ENCODE measurements at places on chromosomes 3 and 15. TPM values are rescaled to one million over a fixed set of nuclear protein-coding genes. Genes with fewer than 3 reads are reported as not detected.

TM2D3 gene
- 33.6 TPM for total RNA-seq

TRPM1 gene
- not detected for total RNA-seq

ANKUB1 gene
- total RNA-seq = not detected

EXD1 gene
- total RNA-seq = not detected

ALDH1L1 gene
- 0.08 TPM for total RNA-seq

DNAJA4 gene
- 3.2 TPM for total RNA-seq

FAM174B gene
- 4.0 TPM for total RNA-seq

ADAMTS9 gene
- total RNA-seq = 6.3 TPM

TPRG1 gene
- 0.15 TPM for total RNA-seq

MORF4L1 gene
- 194 TPM for total RNA-seq

IGSF11 gene
- total RNA-seq = 0.12 TPM

SYNM gene
- 2.4 TPM for total RNA-seq

CPEB1 gene
- 1.7 TPM for total RNA-seq

FBXO40 gene
- not detected for total RNA-seq

MFGE8 gene
- 111 TPM for total RNA-seq

NUTM1 gene
- not detected for total RNA-seq

GOLGA8H gene
- total RNA-seq = 0.30 TPM

CERS3 gene
- total RNA-seq = not detected

ZXDC gene
- total RNA-seq = 12.3 TPM

B3GNT5 gene
- 1.4 TPM for total RNA-seq

VIPR1 gene
- total RNA-seq = 19.5 TPM

TASOR gene
- total RNA-seq = 54.2 TPM

ISLR2 gene
- total RNA-seq = not detected

XYLB gene
- total RNA-seq = 2.3 TPM

ANKRD63 gene
- total RNA-seq = not detected

GOLGA6L24 gene
- not detected for total RNA-seq

AHSG gene
- total RNA-seq = not detected

PCOLCE2 gene
- total RNA-seq = 135 TPM

SLC6A1 gene
- total RNA-seq = under 0.01 TPM

GOLGA6L7 gene
- total RNA-seq = not detected

KLF15 gene
- total RNA-seq = 2.6 TPM

ATP13A4 gene
- total RNA-seq = 0.23 TPM

POTEB2 gene
- total RNA-seq = not detected

CFAP161 gene
- not detected for total RNA-seq
